ENCODE measurements at places on chromosomes 2 and 18.

GRCh38 chr2:201790291-201790690, 9.6 kb upstream of the ALS2 start:
- no peak for DNase-seq

- DNase-seq, result no peak
Measured at GRCh38 chr2:187266147-187266546, 181.9 kb downstream of the CALCRL start.

GRCh38 chr2:216164576-216164975, 55.4 kb downstream of the XRCC5 start:
- no peak for DNase-seq

DNA sequence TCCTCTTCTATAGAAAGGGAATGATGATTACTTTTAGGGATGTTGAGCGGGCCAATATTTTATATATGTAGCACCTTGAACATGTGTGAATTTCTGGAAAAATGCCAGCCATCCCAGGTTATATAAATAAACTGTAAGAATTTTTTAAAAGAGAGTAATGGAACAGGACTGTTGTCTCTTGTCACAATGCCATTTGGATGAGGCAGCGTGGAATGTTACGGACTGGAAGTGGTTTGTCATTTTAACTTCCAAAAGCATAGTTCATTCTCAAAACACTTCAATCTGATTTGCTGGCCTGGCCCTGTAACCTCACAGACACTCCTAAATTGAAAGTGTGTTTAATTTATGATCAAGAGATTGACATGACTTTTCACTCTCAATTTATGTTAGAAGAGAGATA, 70.8 kb downstream of the TPGS2 start:
- no peak for DNase-seq

DNA sequence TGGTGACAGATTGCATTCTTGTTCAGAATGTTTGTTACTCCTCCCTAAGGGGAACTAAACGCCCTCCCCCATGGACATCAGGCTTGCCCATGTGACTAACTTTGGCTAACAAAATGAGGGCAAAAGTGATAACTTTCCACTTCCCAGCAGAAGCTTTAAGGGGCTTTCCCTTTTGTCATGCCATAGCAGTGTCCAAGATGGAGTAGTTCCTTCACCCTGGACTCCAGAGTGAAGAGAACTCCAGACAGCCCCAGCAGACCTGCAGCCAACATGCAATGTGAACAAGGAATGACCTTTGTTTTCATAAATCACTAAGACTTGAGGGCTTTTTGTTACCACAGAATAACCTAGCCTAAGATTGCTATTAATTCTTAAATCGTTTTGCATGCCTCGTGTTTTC, 163.5 kb downstream of the ZEB2 start:
- DNase-seq, result no peak

DNA sequence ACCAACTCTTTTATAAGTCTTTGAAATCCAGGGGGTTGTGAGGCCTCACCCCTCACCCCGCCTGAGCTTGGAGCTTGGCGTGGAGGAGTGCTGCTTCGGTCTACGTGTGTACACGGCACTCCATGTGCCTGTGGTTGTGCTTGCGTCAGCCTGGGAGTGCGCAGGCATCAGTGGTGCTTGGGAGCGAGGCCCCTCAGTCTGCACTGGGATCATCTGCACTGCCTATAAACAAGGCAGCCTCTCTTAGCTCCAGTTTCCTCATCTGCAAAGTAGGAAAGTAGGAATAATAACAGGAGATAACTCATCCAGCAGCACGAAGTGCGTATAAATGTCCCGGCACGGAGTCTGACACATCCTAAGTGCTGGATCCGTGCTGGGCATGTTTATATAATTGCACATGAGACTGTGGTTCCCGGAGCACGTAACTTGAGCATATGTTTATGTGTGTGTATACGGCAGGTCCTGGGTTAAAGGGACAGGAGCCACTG, 1.2 kb downstream of the GYPC start:
- DNase-seq, result peak; percentile 72

DNA sequence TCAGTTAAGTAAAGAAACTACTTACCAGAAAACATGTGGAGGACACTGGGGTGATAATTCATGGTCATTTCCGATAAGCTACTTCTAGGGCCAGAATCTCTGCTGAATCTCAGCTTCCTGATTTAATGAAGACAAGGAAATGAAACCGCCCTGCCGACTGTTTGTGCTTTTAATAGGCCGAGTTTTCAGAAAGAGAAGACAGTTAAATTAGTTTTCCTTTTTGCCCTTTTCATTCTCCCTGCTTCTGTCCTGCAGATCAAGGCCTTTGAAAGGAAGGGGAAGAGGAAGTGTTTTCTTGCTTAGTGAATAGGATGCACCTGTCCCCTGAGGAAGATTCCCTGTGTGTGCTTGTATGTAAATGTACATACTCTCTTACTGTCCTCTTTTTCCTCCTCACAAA, 126.6 kb downstream of the SH3RF3 start:
- DNase-seq, result no peak

DNA sequence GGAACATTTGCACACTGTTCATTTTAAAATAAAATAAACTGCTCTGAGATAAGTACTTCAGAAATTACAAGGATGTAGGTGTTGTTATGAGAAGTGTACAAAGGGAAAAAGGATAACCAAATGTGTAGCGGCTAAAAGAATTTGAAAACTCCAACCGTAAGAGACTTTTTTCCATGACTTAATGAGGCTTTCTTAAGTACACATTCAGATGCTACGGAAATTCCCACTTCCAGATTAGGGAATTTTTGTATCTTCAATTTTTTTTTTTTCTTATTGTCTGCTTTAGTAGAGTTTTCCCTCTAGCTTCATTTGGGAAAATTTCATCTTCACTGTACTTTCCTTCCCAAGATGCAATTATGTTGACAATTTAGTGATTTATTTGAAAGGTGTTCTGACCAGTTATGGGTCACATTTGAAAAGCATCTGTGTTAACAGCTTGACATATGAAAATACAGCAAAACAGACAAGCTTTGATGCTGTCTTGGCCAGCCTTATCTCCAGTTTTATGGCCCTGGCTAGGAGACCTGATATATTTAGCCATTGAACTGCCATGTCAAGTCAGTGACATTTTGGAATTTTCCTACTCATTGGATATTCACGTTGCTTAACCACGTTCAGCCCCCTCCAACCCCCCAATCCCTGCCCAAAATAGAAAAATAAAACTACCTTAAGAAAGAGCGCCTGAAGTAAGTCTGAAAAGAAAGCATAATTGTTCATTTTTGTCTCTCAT, 105.6 kb downstream of the FEZ2 start:
- no peak for DNase-seq

- peak; percentile 67 for DNase-seq
Measured at GRCh38 chr2:222303828-222304736, 5.3 kb upstream of the PAX3 start.

DNA sequence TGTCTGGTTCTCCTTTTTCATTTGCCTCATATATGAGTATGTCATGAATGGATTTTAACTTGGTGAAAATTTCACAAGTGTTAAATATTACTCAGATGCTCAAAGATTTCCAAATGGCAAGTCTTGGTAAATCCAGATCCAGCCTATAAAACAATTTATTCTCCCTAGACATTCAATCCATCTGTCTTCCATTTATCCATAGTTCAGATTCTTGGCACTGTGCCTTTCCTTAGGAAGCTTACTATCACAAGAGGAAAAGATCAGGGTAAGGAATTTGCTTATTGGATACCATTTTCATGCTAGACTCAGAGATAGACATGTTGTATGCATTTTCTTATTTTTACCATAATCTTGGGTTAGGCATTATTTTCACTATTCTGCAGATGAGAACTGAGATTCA, 72.5 kb upstream of the LRRTM1 start:
- no peak for DNase-seq

GRCh38 chr2:633371-633770, 43.8 kb downstream of the TMEM18 start:
- DNase-seq, result no peak

- DNase-seq, result no peak
Measured at GRCh38 chr2:75241696-75242095, 42.4 kb upstream of the TACR1 start.

GRCh38 chr2:238151628-238152235, 7.0 kb upstream of the ERFE start:
- DNase-seq, result no peak

- no peak for DNase-seq
Measured at GRCh38 chr2:219042750-219043149, 1.4 kb upstream of the CFAP65 start.

DNA sequence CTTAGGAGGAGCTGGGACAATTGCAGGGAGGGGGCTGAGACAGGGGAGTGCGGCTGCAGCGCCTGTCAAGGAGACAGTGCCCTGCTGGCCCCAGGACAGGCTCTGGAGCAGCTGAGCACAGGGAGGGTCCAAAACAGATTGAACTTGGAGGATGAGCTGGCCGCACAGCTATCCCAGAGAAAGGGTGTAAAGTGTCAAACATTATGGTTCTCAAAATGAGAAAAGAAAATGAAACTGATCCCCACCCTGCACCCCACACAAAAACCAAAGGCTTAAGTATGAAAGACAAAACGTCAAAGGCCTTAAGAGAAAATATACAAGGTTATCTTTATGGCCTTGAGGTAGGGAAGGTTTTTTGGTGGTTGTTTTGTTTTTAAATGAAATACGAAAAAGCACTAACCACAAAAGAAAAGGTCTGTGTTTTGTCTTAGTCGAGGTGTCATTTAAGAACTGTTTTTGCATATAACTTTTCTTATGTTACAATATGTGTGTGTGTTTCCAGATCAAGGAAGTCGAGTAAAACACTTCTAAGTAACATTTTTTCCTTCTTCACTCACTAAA, 111.8 kb downstream of the HDAC4 start:
- DNase-seq, result no peak
